ENCODE measurements at places on chromosomes 12 and 14.

DNA sequence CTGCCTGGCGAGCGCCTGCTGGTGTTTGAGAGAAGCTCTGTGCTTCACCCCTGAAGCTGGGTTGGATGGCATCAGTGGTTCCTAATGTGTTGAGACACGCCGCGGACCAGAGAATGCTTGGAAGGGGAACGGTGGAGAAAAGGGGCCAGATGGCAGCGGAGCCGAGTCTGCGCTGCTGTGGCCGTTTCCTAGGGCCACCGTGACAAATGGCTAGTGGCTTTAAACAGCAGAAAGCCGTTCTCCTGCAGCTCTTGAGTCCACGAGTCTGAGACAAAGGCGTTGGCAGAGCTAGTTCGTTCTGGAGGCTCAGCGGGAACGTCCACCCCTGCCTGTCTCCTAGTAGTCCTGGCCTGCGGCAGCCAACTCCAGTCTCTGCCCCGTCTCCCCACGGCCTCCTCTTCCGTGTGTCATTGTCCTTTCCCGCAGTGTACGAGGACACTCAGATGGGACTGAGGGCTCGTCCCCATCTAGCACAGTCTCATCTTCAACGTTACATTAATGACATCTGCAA is 103.6 kb downstream of the ADGRD1 start:
- no peaks in the 10 kb centered on the region for H3K4me1 ChIP-seq
- peak; percentile 30 for DNase-seq
- no peaks in the 10 kb centered on the region for H3K27me3 ChIP-seq
- no peaks in the 10 kb centered on the region for H3K36me3 ChIP-seq

- no peak overlapping the region for H3K4me3 ChIP-seq
- no peak for DNase-seq
- H3K36me3 ChIP-seq = no peaks in the 10 kb centered on the region
- no peaks in the 10 kb centered on the region for H3K4me1 ChIP-seq
- no peak overlapping the region for H3K27ac ChIP-seq
Observed at GRCh38 chr14:75188520-75189268, 12.3 kb upstream of the TMED10 start.

DNA sequence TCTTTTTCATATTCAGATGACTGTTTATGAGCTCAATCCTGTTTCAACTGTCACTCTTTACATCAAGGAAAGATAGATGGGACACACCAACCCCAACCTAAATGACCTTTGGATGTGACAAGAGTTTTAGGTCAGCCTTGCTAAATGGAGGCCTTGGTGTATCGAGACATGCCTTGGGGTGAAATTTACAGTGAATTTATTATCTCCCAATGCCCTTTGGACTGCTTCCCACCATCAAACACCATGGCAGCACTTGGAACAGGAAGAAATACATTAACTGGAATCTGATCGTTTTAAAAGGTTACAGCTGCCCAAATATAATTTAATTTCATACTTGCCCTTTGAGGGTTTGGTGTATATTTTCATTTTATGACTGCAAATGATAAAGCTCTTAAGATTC is 327.6 kb downstream of the SOX5 start:
- H3K4me3 ChIP-seq = no peak overlapping the region
- H3K27ac ChIP-seq = no peak overlapping the region

- no peaks in the 10 kb centered on the region for H3K36me3 ChIP-seq
- no peaks in the 10 kb centered on the region for H3K4me1 ChIP-seq
- no peaks in the 10 kb centered on the region for H3K27me3 ChIP-seq
- H3K4me3 ChIP-seq = no peak overlapping the region
Observed at GRCh38 chr12:101257357-101257756, 22.5 kb upstream of the UTP20 start.

DNA sequence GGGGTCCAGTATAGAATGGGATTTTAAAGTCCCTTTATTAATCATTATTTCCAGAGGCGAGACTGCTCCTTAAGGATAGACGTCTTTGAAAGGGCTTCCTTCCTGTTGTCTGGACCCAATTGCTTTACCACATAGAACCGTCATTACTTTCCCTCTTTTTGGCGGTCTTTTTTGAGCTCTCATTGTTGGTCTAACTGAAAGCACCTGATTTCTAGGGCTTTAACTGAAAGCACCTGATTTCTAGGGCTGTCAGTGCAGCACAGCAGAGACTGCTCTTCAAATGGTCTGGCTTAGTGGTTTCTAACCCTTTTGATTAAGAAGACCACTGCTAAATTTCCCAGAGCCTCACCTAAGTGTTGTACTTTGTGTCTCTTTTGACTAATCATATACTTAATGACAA is 95.8 kb downstream of the PRKCH start:
- DNase-seq = no peak
- no peaks in the 10 kb centered on the region for H3K36me3 ChIP-seq
- H3K27me3 ChIP-seq = no peaks in the 10 kb centered on the region

GRCh38 chr12:58313091-58313855 is 371.9 kb downstream of the ATP23 start:
- no peaks in the 10 kb centered on the region for H3K27me3 ChIP-seq
- no peak overlapping the region for H3K4me3 ChIP-seq
- peaks cover 3% of the 10 kb centered on the region for H3K4me1 ChIP-seq
- H3K27ac ChIP-seq = no peak overlapping the region

- H3K36me3 ChIP-seq = no peaks in the 10 kb centered on the region
- peaks cover 13% of the 10 kb centered on the region for H3K4me1 ChIP-seq
- H3K27me3 ChIP-seq = no peaks in the 10 kb centered on the region
- no peak overlapping the region for H3K27ac ChIP-seq
- peak overlapping the region; percentile 26 for H3K4me3 ChIP-seq
Observed at GRCh38 chr12:125402874-125403789, 337.9 kb downstream of the AACS start.

GRCh38 chr12:60926256-60926655 is 1330.4 kb downstream of the SLC16A7 start:
- no peak overlapping the region for H3K4me3 ChIP-seq
- H3K27ac ChIP-seq = no peak overlapping the region
- no peaks in the 10 kb centered on the region for H3K27me3 ChIP-seq
- DNase-seq = no peak
- H3K4me1 ChIP-seq = no peaks in the 10 kb centered on the region

DNA sequence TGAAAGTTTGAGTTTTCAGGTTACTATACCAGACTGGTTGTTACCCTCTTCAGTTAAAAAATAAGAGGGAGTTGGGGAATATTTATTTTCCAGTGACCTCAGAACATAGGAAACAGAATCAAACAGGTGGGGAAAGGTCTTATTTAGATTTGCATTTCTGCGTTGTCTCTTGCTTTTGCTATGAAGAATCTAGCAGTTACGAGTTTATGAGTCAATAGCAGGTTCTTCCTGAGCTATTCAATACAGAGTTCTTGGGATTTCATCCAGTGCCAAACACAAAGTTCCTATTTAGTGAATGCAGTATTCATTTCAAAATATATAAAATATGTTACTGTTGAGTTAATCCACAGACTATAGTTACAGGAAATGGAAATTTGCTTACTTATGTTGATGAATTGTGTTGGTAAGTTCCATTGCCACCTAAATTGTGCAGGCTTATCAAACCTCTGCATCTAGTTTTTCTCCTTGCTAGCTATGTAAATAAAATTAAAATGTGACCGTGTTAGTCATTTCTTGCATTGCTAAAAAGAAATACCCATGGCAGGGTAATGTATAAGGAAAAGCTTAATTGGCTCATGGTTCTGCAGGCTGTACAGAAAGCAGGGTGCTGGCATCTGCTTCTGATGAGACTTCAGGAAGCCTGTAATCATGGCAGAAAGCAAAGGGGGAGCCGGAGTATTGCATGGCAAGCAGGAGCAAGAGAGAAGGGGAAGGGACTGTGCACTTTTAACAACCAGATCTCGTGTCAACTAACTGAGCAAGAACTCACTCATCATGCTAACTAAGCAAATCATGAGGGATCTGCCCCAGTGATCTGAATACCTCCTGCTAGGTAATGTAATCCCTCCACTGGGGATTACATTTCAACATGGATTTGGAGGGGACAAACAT is 110.2 kb downstream of the KTN1 start:
- H3K27ac ChIP-seq = no peak overlapping the region
- no peaks in the 10 kb centered on the region for H3K27me3 ChIP-seq
- no peak overlapping the region for H3K4me3 ChIP-seq
- peaks cover 22% of the 10 kb centered on the region for H3K36me3 ChIP-seq
- no peaks in the 10 kb centered on the region for H3K4me1 ChIP-seq

GRCh38 chr12:115433014-115433634 is 749.1 kb upstream of the TBX3 start:
- H3K27ac ChIP-seq = no peak overlapping the region
- DNase-seq = peak; percentile 74
- no peaks in the 10 kb centered on the region for H3K27me3 ChIP-seq
- no peaks in the 10 kb centered on the region for H3K36me3 ChIP-seq
- H3K4me3 ChIP-seq = no peak overlapping the region
- no peaks in the 10 kb centered on the region for H3K4me1 ChIP-seq

GRCh38 chr12:132397152-132397933 is 68.0 kb upstream of the GALNT9 start:
- no peak overlapping the region for H3K27ac ChIP-seq
- no peak for DNase-seq
- H3K36me3 ChIP-seq = no peaks in the 10 kb centered on the region
- no peaks in the 10 kb centered on the region for H3K27me3 ChIP-seq
- H3K4me3 ChIP-seq = no peak overlapping the region

DNA sequence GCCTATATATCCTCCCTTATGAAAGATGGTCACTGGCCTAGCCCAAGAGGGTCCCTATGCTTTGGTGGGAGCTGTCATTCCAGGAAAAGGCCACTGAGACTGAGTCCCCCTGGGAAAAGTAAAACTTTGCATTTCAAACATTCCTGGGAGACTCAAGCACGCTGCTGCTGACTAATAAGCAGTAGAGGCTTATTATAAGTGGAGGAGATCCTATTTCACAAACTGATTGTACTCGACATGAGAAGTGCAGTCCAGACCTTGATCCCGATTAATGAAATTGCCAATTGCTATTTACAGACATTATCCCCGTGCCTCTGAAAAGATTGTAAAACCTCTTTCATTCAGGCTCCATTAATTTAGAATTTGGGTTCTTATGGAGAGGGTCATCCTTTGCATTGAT is 96.6 kb downstream of the EMP1 start:
- H3K36me3 ChIP-seq = no peaks in the 10 kb centered on the region
- no peaks in the 10 kb centered on the region for H3K4me1 ChIP-seq
- DNase-seq = no peak
- no peak overlapping the region for H3K27ac ChIP-seq
- H3K27me3 ChIP-seq = peaks cover 5% of the 10 kb centered on the region
- no peak overlapping the region for H3K4me3 ChIP-seq

DNA sequence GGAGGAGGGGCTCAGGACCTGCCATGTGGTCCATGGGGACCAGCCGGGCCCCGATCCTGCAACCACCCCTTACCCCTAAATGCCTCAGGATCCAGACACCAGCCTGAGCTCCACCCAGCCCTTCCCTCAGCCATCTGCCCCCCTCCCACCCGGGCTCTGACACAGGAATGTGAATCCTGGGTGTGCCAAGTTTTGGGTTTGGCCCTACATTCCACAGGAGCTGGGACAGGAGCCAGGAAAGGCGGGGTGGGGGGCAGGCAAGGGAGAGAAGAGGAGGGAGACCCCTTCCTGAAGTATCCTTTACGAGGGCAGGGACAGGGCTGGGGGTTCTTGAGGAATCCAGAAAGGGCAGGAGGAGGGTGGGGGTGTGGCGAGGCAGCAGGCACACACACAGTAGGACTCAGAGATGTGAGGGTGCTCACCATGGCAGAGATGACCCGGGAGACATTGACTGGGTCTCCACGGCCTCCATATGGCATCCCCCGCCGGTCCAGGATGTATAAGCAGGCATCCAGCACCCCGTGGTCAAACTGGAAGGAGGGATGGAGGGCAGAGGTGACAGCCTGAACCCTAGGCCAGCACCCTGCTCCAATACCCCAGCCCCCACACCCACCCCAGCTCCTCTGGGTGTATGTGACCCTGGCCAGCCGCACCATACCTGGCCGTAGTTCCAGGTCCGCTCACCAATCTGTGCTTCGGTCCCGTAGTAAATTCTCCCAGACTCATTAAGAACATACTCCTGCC is 3.5 kb downstream of the TGM1 start:
- H3K27me3 ChIP-seq = no peaks in the 10 kb centered on the region
- DNase-seq = no peak
- no peak overlapping the region for H3K4me3 ChIP-seq
- H3K36me3 ChIP-seq = no peaks in the 10 kb centered on the region
- H3K4me1 ChIP-seq = no peaks in the 10 kb centered on the region

DNA sequence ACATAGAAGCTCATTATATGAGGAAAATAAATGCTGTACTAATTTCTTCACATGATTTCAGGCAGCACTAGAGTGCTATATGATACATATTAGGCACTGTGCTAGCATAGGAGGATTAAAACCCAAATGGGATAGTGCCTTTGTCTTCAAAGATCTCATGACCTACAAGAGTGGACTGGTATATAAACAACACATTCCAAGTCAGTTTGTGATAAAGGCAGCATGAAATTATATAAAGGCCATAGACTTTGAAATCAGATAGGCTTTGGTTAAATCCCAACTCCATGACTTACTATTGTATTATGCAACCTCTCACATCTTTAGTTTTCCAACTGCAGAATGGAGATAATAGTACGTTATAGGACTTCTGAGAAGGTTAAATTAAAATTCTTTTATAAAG is 179.7 kb downstream of the RAD51B start:
- H3K4me3 ChIP-seq = no peak overlapping the region
- H3K4me1 ChIP-seq = no peaks in the 10 kb centered on the region
- no peaks in the 10 kb centered on the region for H3K27me3 ChIP-seq
- H3K27ac ChIP-seq = no peak overlapping the region
- no peaks in the 10 kb centered on the region for H3K36me3 ChIP-seq
- no peak for DNase-seq
